G401 (cell line): ENCODE measurements at places on chromosomes 4 and X. TPM values are rescaled to one million over a fixed set of nuclear protein-coding genes. Genes with fewer than 3 reads are reported as not detected.
A peak's percentile ranks its signal among the peaks of the same experiment; 100 is the strongest.

DNA sequence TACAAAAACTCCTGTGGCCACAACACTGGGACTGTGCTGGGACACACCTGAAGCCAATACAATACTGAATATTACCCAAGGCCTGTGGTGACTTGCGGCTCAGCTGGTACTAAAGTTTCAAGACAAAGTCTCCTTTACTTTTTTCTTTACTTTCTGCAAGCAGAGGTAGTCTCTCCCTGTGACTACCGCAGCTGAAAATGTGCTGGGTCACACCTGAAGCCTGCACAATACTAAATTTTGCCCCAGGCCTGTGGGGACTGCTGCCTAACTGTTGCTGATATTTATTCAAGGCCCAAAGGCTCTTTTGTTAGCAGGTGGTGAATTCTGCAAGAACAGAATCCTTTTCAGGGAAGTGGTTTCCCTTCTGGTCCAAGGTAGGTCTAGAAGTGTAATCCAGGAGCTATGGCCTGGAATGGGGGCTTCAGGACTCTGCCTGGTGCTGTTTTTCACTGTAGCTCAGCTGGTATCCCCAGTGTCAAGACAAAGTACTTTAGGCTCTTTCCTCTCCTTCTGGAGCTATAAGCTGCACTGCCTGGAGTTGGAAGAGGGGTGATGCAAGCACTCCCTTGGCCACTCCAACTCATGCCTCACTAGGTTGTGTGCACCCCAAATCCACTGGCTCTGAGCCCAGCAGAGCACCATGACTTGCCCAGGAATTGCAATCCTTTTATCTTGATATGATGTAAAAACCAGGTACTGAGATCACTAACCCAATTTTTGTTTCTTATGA lies 489.4 kb downstream of the TECRL start:
- DNase-seq = no peak

Gene GRIA2
- not detected in 2 replicates for total RNA-seq

GRCh38 chr4:89588421-89588820 lies 248.5 kb downstream of the SNCA start:
- DNase-seq = no peak

DNA sequence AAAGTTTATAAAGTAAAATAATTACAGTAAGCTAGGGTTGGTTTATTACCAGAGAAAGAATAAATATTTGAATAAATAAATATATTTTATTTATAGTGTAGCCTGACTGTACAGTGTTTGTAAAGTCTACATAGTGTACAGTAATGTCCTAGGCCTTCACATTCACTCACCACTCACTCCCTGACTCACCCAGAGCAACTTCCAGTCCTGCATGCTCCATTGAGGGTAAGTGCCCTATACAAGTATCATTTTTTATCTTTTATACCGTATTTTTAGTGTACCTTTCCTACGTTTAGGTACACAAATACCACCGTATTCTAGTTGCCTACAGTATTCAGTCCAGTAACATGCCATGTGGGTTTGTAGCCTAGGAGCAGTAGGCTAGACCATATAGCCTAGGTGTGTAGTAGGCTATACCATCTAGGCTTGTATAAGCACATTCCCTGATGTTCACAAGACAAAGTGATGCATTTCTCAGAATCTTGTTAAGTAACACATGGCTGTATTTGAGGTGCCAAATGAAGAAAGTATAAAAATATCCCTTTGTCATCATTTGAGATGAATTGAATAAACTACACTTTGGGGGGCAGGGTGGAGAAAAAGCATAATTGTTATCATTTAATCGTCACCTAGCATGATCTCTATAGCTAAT lies 14.7 kb upstream of the KLHL8 start:
- peak; percentile 13 for DNase-seq

DNA sequence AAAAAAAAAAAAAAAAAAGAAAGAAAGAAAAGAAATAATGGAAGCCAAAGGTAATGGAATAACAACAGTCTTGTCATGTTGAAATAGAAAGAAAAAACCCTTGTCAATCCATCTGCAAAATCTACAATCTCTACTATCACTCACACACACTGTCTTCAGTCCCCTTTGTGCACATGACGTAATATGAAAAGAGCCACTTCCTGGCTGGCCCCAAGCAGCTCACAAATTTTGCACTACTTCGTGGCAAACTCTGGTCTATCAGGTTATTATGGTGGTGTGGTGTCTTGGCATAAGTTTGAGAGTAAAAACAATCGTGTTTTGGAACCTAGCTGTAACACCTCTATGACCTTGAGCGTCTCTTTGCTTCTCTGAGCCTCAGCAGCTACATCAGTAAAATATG lies 8.3 kb upstream of the AFAP1 start:
- no peak for DNase-seq

DNA sequence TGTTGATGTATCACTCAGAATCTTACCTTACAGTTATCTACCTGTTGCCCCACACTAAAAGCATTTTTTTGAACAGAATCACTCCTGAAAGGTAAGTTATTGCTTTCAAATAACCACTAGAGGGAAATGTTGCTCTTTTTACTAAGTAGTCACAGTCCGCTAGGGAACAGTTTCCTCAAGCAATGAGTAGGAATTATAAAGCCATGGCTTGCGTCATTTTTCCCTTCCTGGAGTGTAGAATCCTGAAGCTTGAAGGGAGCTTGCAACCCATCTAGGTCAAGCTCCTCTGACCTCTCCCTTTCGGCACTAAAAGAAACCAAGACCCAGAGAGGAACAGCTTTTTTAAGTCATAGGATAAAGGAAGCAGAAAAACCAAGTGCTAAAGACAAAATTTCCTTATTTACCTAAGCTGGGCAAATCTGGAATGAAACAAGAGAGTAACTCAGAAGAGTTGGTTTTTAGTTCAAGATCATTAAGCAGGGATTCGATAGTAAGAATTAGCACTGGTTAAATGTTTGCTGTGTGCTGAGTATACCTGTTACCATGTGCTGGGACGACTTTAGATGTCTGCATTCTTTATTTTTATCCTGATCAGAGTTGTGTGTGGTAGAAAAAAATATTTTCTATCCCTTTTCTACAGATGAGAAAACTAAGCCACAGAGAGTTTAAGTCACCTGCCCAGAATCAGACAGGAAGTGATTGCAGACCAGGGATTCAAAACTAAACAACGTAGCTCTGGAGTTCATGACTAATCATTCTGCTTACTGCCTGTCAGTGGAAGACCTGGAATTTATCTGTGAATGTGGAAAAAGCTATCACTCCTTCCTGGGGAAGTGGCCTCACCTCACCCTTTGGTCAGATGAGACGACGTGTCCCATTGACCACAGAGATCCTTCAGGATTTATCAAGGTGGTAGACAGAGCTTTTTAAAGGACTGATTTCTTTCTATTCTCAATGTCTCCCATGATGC lies 631.5 kb downstream of the RAB28 start:
- DNase-seq = peak; percentile 67

DNA sequence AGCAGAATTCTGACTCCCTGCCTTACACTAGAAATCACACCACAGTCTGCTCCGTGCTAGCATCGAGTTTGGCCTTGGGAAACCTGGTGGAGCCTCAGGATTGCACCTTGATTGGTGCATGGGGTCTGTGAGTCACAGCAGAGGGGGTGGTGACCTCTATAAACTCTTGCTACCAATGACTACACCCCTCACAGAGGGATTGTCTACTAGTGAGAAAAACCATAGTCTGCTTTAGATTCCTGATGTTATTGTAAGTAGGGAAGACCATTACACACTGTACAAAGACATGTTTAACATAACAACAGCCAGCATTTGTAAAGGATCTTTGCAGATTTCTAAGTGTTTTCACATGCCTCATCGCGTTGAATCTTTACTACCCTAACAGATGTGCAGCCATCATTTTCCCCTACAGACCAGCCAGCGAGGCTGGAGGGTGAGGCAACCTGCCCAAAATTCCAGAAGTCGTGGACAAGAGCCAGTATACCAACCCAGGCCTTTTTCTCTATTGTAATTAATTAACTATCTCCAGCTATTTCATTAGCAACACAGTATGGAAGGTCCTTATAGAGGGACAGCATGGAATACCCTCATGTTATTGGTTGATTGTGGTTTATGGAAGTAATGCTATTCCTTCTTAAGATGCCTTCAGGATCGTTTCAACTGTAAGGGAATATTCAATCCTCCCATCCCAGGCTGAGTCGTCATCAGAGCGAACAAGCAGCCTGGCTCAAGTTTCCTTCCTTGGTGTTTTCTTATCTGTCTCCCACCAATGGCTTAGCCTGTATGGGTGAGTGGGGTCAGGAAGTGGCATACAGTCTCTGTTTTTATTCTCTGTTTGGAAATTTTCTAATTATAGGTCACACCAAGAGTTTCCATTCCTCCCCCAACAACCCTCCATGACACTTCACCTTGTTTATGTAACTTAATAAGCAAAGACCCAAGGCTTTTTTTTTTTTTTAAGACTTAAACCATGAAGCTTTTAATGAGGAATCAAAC lies 55.9 kb upstream of the KDR start:
- no peak for DNase-seq

Gene GYG2
- total RNA-seq = 1.3 and 7.8 TPM in 2 replicates

GRCh38 chr4:177008071-177008835 lies 215.5 kb upstream of the VEGFC start:
- no peak for DNase-seq

- DNase-seq = no peak
These were observed 46.5 kb downstream of the EGF start for GRCh38 chr4:109959195-109959594.

GRCh38 chr4:36374836-36375511 lies 93.6 kb downstream of the DTHD1 start:
- DNase-seq = no peak

DNA sequence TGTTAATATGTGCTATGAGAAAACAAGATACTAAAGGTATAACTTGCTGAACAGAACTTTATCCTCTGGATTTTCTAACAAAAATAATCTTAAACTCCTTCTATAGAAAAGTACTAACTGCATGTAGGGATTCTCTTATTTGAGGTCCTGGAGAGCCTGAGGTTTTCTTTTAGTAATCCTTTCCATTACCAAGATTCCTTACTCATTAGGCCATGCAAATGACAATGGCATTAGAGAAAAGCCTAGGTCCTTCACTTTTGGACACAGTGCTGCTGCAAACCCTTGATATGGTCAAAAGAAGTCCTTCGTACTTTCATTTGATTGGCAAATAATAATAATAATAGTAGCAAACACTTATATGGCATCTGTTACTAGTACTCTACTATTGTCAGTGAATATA lies 3.2 kb downstream of the MMRN1 start:
- no peak for DNase-seq

Gene NDNF
- total RNA-seq = not detected in 2 replicates

GRCh38 chr4:90025248-90025647 lies 101.9 kb upstream of the CCSER1 start:
- DNase-seq = peak; percentile 25

Gene ETDC
- not detected in 2 replicates for total RNA-seq

GRCh38 chr4:161920304-161921052 lies 243.3 kb downstream of the FSTL5 start:
- DNase-seq = peak; percentile 81

DNA sequence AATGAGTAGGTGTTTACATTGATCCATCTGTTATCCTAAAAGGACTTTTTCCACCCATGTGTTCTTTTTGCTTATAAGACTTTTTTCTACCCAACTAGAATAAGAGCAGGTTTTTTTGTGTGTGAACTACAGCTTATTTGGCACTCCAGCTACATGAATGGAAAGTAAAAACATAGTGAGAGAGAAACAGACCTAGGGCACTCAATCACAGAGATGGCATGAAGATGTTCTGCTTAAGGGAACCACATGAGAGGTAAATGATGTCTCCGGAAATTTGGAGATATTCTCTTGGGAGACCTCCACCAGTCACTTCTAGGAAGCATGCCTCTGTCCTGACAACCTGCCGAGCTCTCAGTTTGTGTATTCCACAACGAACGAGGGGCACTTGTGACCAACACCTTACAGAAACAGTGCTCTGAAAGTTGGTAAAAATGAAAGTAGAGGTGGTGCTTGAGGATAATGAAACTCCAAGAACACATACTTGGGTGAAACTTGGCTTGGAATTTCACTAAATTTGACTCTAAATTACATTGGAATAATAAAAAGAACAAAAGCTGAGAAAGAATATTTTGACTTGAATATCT lies 788.4 kb upstream of the GALNTL6 start:
- no peak for DNase-seq

Gene KIAA1210
- not detected in 2 replicates for total RNA-seq

DNA sequence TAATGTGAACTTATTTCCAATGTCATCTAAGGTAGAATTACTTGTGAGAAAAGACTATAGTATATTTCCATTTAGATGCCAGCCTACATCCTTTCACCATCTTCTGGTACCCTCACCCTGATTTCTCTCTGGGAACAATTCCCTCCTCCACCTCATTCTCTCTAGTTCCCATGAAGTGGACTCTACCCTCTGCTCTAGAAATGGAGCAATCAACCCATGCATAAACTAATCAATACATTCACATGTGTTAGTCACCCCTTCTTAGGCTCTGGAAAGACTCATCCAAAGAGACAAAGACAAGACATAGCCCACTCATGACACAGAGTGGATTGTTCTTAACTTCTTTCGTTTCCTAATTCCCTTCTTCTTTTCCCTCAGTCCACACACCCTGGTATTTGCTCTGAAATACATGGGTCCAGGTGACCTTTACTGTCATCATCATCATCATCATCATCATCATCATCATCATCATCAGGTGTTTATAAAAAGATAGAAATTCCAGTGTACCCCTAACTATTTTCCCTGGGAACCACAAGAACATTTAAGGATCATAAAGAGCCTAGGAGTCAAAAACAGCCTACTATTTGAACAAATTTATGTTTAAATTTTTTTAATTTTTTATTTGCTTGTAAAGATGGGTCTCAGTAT lies 298.9 kb upstream of the GALNT7 start:
- no peak for DNase-seq
